ENCODE measurements at places on chromosomes 3 and 15. TPM values are rescaled to one million over a fixed set of nuclear protein-coding genes. Genes with fewer than 3 reads are reported as not detected.

TFRC gene
- 221 TPM for total RNA-seq

MYZAP gene
- total RNA-seq, result 6.2 TPM

GRCh38 chr15:66130496-66131034 is 123.0 kb downstream of the MEGF11 start:
- H3K36me3 ChIP-seq, result no peaks in the 10 kb centered on the region
- no peak for DNase-seq
- peaks cover 46% of the 10 kb centered on the region for H3K27me3 ChIP-seq
- peaks cover 6% of the 10 kb centered on the region for H3K4me1 ChIP-seq
- no peak overlapping the region for H3K4me3 ChIP-seq

- DNase-seq, result no peak
- H3K4me1 ChIP-seq, result peaks cover 11% of the 10 kb centered on the region
- H3K36me3 ChIP-seq, result no peaks in the 10 kb centered on the region
These were observed 5.2 kb upstream of the TCF12 start for GRCh38 chr15:56913241-56913640.

- no peaks in the 10 kb centered on the region for H3K4me1 ChIP-seq
- no peak overlapping the region for H3K27ac ChIP-seq
- H3K36me3 ChIP-seq, result no peaks in the 10 kb centered on the region
- H3K27me3 ChIP-seq, result no peaks in the 10 kb centered on the region
- no peak for DNase-seq
These were observed 135.0 kb downstream of the ROBO1 start for GRCh38 chr3:79632842-79633241.

DNA sequence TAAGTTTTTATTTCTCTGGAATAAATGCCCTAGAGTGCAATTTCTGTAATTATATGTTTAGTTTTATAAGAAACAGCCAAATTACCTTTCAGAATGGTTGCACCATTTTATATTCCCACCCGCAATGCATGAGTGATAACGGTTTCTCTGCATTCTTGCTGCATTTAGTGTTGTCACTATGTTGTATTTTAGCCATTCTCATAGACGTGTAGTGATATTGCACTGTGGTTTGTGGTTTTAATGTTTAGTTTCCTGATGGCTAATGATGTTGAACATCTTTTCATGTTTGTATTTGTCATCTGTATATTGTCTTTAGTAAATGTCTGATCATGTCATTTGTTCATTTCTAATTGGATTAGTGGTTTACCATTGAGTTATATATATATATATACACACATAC is 73.0 kb upstream of the GOLIM4 start:
- no peak for DNase-seq
- no peaks in the 10 kb centered on the region for H3K27me3 ChIP-seq
- no peaks in the 10 kb centered on the region for H3K36me3 ChIP-seq
- peaks cover 2% of the 10 kb centered on the region for H3K4me1 ChIP-seq
- no peak overlapping the region for H3K4me3 ChIP-seq
- H3K27ac ChIP-seq, result no peak overlapping the region

DNA sequence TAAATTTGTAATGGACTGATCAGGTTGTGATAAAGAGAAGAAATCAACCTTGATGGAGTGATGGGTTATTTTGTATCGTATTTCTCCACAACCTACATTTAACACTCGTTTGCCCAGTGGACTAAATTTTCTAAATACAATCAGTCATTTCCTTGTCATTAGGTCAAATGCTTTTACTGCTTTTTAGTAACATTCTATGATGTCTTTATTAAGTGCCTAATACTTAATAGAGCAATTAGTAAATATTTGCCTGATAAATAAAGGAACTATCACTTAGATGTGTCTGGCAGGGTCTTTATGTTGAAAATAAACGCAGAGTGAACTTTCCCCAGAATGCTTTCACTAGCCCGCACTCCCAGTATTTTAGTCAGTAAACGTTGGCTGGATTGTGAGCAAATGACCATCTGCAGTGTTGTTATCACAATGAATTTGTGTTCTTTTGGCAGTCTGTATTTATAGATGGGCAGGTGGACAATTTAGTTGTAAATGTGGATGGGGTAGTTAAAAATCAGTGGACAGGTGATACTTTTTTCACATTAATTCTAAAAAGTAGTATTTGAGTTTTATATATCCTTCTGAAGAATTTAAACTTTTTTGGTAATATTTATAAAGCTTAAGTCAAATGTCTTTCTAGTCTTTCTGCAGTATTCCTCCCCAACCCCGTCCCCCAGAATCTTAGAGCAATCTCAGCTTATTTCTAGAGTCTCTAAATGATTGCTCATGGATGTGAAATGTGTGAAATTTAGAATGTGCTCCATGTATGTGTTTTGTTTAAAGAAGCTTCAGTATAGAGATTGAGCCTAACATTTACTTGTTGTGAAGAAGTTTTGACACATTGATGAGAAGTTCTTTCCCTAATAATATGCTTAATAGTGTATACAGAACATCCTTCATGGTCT is 4.9 kb downstream of the USP3 start:
- H3K27ac ChIP-seq, result peak overlapping the region; percentile 96
- no peak for DNase-seq
- H3K4me3 ChIP-seq, result peak overlapping the region; percentile 85
- peaks cover 56% of the 10 kb centered on the region for H3K4me1 ChIP-seq

DNA sequence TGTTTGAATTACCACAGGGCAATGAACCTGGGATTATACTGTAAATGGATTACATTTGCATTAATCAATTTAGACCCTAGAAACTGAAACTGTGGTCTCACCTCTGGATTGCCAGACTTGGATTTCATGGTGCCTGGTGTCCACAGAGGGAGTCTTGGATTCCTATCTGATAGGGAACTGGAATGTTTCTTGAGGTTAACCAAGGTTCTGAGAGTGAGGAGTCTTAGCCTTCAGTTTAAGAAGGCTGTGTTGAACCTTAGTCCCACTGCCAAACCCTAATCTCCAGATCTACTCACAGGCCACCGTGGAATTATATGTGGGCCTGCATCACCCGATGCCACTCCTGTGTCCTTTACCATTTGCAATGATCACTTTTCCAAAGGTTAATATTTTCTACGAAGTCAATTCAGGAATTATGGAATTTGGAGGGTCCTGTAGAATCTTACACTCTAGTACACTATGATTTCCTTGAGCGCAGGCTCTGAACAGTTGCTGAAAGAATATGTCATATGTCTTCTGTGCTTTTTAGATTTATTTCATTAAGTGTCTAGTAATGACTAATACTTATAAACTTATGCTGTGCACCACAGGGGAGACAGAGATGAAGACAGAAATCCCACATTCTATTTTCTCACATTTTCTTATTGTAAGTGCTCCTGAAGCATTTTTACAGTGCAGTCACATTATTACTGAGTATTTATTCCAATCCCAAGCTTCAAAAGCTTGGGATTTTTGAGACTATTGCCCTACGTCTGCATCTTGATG is 87.9 kb downstream of the EFL1 start:
- peaks cover 2% of the 10 kb centered on the region for H3K36me3 ChIP-seq
- no peak overlapping the region for H3K27ac ChIP-seq
- H3K4me1 ChIP-seq, result peaks cover 6% of the 10 kb centered on the region

DNA sequence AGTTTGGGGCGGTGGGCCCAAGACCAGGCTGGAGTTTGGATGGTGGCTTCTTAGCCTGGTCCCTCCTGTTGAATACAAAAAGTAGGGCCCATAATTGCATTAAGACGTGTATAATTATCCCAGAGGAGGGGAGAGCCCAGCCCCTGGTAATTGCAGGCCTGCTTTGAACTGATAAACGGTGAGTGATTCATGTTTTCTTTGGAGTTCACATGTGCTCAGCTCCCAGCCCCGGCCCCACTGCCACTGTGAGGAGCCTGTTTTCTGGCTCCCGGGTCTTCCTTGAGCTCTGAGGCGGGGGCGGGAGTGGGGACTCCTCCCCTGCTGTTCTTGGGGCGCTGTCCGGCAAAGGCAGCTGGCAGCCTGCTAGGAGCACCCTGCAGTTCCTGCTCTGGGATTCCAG is 3.1 kb downstream of the PLXNA1 start:
- H3K27me3 ChIP-seq, result no peaks in the 10 kb centered on the region
- peak overlapping the region; percentile 68 for H3K27ac ChIP-seq
- H3K4me1 ChIP-seq, result peaks cover 25% of the 10 kb centered on the region
- no peak for DNase-seq
- H3K36me3 ChIP-seq, result peaks cover 2% of the 10 kb centered on the region

DNA sequence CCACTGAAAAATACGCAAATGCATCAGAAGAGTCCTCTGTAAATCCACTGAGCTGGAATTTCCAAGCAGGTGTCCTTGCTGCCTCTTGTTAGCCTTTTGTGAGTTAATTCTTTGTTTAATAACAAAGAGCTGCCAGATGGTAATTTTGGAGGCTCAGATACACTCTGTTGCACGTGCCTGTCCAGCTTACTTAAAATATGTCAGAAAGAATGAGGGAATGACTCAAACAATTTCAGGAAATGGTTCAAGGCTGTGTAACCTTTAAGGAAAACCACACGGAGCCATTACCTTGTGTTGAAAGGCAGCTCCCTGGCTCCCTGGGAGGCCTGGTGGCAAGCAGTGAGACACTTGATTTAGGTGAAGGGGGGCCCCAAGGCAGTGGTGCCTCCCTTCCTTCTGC is 302.2 kb upstream of the CTDSPL start:
- peaks cover 12% of the 10 kb centered on the region for H3K27me3 ChIP-seq
- H3K4me3 ChIP-seq, result no peak overlapping the region
- no peak overlapping the region for H3K27ac ChIP-seq
- DNase-seq, result no peak
- H3K4me1 ChIP-seq, result no peaks in the 10 kb centered on the region
